ENCODE measurements at places on chromosomes 6 and 20.

DNA sequence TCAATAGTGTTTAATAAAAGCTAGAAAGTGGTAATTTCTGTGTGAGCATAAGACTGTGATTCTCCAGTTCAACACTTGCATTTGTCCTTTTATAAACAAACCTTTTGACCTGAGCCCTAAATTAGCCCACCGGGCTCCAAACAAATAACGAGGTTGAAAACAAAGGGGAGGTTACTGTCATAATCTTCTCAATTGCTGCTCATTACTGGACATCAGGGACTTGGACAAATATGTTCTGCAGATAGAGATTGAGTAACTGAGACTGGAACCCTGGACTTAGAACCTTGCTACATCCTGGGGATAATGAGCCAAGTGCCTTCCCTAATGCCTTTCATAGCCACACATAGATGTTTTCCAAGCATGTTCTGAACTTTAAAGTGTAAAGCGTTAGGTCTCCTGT is 84.2 kb upstream of the PCSK2 start:
- DNase-seq, result no peak

DNA sequence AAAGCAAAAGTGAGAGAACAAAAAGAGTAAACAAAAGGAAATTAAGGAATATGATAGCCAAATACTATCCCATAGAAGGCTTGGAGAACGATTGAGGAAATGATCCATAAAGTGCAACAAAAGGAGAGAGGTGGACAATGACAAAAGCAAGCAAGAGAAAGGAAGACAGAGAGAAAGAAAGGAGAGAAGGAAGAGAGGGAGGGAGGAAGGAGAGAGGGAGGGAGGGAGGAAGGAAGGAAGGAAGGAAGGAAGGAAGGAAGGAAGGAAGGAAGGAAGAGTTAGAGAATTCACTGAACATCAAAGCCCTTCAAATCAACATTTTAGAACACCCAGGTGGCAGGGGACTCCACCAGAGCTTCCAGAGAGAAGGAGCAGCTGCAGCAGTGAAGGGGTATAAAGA is 185.0 kb downstream of the SYNDIG1 start:
- DNase-seq, result no peak

- DNase-seq, result no peak
These were observed 168.9 kb upstream of the CENPW start for GRCh38 chr6:126170978-126171382.

- no peak for DNase-seq
These were observed 22.1 kb upstream of the ZNF76 start for GRCh38 chr6:35237476-35237875.

- no peak for DNase-seq
These were observed 124.8 kb downstream of the INSM1 start for GRCh38 chr20:20492521-20493332.

DNA sequence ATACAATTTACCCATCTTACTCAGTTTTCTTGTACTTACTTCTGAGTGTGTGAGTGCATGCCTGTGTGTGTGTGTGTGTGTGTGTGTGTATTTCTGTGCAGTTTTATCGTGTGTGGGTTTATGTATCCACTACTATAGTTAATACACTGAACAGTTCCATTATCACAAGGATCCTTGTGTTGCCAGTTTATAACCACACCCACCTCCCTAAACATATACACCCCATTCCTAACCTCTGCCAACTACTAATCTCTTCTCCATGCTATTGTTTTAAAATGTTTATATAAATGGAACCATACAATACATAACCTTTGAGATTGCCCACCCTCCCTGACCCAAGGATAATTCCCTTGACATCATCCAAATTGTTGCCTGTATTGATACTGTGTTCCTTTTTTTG is 18.7 kb downstream of the POFUT1 start:
- DNase-seq, result no peak

- no peak for DNase-seq
These were observed 213.8 kb upstream of the AGPAT4 start for GRCh38 chr6:161487694-161488093.

- no peak for DNase-seq
These were observed 75.0 kb upstream of the SULF2 start for GRCh38 chr20:47860049-47860830.

- DNase-seq, result no peak
These were observed 106.7 kb upstream of the INSM1 start for GRCh38 chr20:20261159-20261558.

- DNase-seq, result no peak
These were observed 1.7 kb upstream of the HINT3 start for GRCh38 chr6:125954735-125955339.

GRCh38 chr20:23759306-23759940 is 8.7 kb upstream of the CST1 start:
- DNase-seq, result no peak

DNA sequence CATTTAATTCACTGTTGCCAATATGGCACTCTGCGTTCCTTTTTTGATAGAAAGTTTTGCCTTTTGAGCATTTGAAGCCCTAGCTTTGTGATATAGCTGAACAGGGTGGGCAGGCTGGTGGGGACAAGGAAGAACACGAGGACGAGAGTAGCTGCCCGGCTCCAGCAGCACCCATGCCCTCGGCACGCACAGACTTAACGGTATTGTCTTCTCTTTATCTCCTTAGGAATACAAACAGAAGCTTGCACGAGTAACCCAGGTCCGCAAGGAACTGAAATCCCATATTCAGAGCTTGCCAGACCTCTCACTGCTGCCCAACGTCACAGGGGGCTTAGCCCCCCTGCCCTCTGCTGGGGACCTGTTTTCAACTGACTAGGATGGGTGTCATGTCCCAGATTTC is 56.0 kb downstream of the RPRD1B start:
- DNase-seq, result no peak

DNA sequence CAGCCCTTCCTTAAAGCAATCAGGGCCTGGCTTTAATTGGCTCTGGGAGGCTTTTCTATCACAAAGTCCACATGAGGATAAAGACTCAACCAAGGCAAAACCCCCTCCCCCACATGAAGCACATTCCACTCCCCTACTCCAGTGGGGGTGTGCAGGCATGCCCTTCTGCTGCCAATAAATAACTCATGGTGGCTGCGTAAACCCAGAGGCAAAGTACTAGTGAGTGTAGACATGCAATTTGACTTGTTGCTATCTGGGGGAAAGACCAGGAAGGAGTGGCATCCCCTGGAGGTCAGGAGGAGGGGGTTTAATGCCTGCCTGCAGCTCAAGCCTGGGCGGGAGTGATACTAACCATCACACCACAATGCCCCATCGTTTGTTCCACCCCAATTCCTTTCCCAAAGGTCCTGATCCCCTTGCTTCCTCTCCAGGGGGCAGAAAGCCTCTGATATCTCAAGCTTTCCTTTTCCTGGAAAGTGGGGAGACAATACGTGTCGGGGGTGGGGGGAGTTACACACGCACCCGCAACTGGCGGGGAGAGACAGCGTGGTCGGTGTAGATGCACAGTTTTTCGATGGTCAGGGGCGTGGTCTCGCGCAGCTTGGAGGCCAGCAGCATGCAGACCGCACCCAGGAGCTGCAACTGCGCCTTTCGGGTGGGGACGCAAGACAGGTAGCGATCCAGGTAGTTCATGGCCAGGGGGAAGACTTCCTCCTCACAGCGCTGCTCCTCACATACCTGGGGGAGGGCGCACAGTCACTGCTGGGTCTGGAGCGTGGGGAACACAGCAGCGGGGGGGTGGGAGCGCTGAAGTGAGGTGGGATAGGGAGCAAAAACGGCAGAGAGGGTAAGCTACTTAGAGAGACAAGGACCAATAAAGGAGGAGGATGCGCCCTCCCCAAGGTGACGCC is 1.5 kb downstream of the CCND3 start:
- no peak for DNase-seq

DNA sequence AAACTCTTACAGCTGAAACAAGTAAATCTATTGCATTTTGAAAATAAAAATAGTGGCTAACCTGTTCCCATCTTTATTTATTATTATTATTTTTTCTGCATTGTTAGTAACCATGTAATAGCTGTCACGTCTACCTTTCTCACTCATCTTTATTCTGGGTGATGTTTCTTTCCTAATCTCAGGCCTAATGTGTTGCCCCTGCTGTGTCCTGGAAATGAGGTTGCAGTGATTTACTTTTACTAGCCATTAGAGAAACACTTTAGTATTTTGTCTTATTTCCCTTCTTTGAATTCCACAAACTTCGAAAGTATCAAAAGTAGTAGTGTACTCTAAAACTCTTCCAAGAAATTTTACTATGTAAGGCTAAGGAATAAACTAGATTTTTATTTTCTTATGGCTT is 546.9 kb downstream of the GRIK2 start:
- no peak for DNase-seq

DNA sequence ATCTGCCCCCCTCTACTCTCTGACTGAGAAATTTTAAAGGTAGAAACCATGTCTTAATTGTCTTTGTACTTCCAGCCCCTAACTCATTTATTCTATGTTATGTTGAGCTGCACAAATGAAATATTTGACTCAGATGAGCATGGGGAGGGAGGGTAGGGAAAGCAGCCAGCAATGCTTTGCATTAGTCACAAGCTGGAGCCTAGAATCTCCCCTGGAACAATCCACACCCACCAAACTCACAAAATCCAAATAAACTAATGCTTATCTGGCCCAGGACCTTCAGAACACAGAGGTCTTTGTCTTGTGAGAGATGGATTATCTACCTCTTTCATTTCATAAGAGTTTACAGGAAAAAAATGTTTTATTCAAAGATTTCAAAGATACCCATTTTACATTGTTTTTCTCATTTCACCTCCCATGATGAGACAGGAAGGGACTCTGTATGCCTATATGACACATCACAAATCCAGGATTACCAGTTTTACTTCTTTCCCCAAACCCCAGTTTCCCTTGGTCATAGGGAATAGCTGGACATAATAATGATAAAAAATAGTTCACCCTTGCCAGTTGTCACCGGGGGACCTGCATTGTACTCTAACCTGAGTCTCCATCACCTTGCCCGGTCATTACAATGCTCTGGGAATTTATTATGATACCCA is 466.9 kb downstream of the KIF16B start:
- no peak for DNase-seq

- DNase-seq, result no peak
These were observed 2.9 kb downstream of the ISM1 start for GRCh38 chr20:13223736-13224520.

DNA sequence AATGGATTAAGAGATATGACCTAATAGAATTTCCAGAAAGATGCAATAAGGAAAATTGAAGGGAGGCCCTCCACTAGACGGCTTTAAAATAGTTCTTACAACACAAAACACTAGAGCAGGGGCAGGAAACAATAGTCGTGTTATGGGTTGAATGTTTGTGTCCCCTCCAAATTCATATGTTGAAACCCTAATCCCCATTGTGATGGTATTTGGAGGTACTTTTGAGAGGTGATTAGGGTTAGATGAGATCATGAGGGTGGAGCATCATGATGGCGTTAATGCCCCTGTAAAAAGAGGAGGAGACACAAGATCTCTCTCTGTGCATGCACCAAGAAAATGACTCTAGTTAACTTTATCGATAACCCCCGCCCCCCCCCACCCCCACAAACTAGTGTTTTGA is 104.0 kb upstream of the HMGN3 start:
- DNase-seq, result no peak

- DNase-seq, result no peak
These were observed 161.5 kb upstream of the THBS2 start for GRCh38 chr6:169415179-169415578.

- no peak for DNase-seq
These were observed 95.5 kb downstream of the ECT2L start for GRCh38 chr6:138891255-138891986.

DNA sequence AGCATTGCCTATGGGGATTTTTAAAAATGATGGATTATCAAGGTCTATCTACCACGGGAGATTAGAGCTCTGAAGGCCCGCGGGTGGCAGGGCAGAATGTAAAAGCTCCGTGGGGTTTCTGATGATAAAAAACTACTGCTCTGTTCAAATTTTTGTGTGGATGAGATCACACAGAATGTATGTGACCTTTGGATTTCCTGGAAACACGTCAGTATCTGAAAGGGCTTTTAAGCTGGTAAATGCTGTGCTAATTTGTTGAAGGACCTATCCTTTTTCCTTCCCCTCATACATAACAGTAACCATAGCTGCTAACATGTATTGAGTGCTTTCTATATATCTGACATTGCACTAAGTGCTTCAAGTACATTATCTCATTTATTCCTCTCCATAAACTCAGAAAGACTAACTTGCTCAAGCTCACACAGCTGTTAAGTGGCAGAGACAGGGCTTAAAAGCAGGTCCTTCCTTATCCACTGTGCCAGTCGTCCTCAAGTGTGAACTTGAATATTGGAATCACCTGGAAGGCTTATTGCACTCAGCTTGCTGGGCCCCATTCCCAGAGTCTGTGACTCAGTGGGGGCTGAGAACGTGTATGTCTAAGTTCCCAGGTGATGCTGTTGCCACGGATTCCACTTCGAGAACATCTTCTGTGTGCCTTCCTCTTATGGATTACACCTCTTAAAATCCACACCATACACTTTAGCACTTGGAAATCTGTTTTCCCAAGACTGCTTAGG is 1.9 kb upstream of the TMEM242 start:
- DNase-seq, result no peak

DNA sequence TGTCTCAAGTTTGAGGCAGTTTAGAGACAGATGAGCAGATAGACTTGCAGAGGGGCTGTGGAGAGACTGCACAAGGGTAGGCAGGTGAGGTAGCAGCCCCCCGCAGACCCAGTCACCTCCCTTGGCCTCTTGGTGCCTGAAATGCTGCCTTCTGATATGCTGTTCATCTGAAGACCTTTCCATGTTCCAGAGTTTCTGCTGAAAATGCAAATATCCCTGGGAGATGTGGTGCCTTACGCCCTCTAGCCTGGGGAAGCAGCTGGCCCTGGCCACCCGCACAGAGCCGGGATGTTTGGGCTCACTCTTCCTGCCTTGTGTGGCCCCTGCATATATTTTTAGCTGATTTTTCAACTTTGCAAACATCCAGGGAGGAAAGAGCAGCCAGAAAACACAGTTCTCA is 51.4 kb downstream of the TMEM242 start:
- DNase-seq, result no peak

GRCh38 chr20:32473231-32474008 is 111.7 kb downstream of the NOL4L start:
- DNase-seq, result no peak

DNA sequence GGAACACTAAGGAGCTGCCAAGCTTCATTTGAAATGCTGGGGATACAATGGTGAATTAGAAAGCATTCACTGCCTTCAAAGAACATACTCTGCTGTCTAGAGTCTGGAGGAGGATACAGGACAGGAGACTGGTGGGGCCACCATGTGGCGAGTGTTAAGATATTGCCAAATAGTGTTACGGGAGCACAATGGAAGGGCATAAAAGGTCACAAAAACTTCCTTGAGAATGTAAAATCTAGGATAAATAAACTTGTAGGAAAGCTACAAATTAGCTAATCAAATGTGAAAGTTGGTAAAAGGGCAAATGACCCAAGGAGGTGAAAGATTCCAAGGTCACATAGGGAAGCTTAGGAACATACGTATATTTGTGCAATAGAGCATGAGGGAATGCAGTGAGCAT is 271.7 kb downstream of the RFPL4B start:
- no peak for DNase-seq

- no peak for DNase-seq
These were observed 166.3 kb downstream of the KCNQ5 start for GRCh38 chr6:72788188-72788587.
